Brain microvascular endothelial cell (primary cell): ENCODE measurements at places on chromosomes 3 and 15.

- DNase-seq, result no peak
These were observed 1303.3 kb downstream of the ROBO2 start for GRCh38 chr3:78343221-78343620.

- DNase-seq, result no peak
These were observed 220.1 kb downstream of the P3H2 start for GRCh38 chr3:189900578-189900977.

DNA sequence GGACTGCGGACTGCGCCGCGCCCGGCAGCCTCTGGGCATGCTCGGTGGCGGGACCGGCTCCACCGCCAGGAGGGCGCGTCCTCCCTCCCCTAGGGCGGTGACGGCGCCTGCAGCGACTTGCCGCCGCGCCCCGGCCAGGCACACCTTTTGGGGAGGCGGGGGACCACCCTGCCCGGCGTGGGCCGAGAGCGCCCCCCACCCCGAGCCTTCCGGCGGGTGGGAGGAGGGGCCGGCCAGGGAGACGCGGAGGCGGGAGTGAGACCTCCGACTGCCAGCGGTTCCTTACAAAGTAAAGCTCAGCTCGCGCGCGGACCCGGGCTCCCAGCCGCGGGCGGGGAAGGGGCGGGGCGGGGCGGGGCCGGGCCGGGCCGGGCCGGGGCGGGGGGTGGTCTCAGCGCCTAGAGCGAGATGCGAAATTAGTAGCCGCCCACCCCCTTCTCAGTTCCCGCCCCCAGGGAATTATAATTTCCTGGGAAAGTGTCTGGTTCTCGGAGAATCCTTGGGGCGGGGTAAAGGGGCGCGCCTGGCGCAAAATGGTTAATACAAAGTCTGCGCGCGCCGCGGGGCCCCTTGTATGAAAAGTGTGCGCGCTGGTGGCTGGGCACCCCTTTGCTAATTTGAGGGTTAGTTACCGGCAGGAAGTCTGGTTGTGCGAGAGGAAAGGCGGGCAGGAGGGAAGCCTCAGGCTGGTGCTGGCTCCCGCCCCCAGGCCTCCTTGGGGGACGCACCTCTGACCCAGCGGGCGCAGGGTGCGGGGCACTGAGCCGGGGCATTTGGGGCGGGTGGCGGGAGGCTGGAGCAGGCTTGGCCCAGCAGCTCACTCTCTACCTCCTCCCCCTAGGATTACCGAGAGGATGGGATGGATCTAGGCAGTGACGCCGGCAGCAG is 224.8 kb upstream of the IL12A start:
- peak; percentile 91 for DNase-seq

GRCh38 chr3:38367779-38368178 is 21.2 kb downstream of the XYLB start:
- DNase-seq, result no peak

DNA sequence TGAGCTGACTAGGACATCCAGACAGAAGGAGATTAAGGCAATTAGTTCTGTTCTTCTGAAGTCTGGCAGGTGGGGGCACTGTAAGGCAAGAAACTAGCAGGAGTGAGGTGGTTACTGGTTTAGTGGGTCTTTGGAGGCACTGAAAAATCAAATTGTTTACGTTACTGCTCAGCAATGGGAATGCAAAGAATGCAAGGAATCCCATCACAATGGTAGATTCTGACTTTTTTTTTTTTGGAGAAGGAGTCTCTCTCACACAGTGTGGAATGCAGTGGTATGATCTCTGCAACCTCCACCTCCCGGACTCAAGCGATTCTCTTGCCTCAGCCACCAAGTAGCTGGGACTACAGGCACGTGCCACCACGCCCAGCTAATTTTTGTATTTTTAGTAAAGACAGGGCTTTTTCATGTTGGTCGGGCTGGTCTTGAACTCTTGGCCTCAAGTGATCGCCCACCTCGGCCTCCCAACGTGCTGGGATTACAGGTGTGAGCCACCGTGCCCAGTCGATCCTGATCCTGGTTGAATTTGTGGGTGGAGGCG is 16.4 kb downstream of the FAM107A start:
- DNase-seq, result peak; percentile 95

GRCh38 chr3:77902675-77903074 is 862.8 kb downstream of the ROBO2 start:
- no peak for DNase-seq
